ENCODE measurements at places on chromosomes 5 and 9.

- no peak for DNase-seq
Measured at GRCh38 chr5:11329679-11330078, 568.6 kb upstream of the DAP start.

GRCh38 chr9:133122935-133123611, 2.0 kb upstream of the RALGDS start:
- no peak for DNase-seq

GRCh38 chr9:2907411-2907810, 63.5 kb upstream of the PUM3 start:
- DNase-seq, result no peak

- no peak for DNase-seq
Measured at GRCh38 chr5:66952153-66952552, 244.4 kb downstream of the CD180 start.

- no peak for DNase-seq
Measured at GRCh38 chr9:83744206-83744605, 36.4 kb upstream of the UBQLN1 start.

DNA sequence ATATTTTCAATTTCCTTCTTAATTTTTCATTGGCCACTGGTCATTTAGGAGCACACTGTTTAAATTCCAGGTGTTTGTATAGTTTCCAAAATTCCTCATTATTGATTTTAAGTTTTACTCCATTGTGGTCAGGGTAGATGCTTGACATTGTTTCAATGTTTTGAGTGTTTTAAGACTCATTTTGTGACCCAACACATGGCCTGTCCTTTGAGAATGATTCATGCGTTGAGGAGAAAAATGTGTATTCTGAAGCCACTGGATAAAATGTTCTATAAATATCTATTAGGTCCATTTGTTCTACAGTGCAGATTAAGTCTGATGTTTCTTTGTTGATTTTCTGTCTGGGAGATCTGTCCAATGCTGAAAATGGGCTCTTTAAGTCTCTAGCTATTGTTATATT, 24.4 kb upstream of the FNIP1 start:
- no peak for DNase-seq

GRCh38 chr5:171869956-171870355, 84.3 kb downstream of the SMIM23 start:
- no peak for DNase-seq

DNA sequence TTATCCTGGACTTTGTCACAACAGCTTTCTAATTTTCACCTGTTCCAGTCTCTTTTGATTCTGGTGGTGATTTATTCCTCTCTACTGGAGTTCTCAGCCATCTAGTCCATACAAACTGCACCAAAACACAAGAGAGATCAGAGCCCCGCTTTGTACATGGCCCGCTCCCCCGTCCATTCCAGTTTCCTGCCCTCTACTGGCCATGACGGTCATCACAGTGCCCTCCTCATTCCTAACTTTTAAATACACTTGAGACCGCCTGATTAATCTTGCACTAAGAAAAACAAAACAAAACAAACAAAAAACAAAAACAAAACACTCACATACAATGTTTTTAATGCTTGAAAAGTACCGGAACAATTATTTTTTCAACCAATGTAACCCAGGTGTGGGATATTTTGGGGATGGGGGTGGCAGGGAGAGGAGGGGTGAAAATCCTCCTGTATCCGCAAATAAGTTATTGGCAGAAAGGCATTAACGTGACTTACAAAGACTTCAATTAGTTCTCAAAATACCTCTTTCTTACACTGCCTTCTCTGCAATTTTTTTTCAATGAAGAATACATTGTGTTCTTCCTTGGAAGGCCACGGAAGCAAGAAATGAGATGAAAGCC, 84.8 kb upstream of the PAM start:
- DNase-seq, result no peak

- DNase-seq, result no peak
Measured at GRCh38 chr5:176535664-176536131, 1.5 kb downstream of the RNF44 start.

DNA sequence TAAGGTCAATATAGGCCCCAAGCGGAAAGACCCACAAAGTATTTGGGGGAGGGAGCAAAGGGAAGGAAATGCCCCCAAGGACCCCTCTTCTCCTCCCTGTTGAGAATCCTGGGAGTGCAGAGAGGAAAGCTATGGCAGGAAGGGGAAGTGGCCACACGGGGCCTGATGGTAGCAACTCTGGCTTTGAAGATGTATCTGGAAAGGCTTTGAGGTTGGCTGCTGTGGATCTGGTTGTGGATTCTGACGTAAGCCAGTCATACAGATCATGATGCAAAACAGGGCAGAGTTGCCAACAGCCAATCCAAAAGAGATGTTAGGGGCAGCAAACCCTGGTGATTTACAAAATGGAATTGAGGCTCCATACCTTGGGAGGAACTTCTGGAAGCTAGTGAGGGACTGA, 108.8 kb downstream of the PRKACG start:
- no peak for DNase-seq

- DNase-seq, result no peak
Measured at GRCh38 chr5:93179466-93179865, 401.6 kb downstream of the NR2F1-AS1 start.

DNA sequence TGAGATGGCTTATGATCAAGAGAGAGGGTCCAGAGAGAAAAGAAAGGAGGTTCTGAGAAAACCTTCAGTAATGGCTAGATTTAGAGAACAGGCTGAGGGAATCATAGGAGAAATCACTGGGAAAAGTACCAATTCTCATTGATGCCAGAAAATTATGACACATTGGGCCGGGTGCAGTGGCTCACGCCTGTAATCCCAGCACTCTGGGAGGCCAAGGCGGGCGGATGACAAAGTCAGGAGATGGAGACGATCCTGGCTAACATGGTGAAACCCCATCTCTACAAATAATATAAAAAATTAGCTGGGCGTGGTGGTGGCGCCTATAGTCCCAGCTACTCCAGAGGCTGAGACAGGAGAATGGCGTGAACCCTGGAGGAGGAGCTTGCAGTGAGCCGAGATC, 29.5 kb upstream of the PLIN2 start:
- DNase-seq, result no peak

- DNase-seq, result no peak
Measured at GRCh38 chr5:34538026-34538672, 118.0 kb upstream of the RAI14 start.

- no peak for DNase-seq
Measured at GRCh38 chr5:5340206-5340729, 82.2 kb upstream of the ICE1 start.

DNA sequence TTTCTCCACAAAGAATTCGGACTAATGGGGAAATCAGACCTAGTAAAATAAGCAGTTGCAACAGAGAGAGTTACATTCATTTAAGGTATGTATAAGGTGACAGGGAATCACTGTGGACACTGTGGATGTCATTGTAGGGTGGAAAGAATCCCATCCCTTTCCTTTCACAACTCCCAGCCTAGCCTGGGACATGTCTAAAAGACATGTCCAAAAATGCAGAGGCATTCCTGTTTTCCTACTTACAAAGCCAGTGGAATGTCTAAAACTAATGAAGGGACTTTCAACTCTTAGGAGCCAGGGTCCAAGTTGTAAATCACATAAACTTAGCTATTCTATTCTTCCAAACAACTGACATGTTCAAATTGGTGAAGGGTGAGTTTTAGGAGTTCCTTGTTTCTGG, 511.0 kb downstream of the PRELID2 start:
- no peak for DNase-seq

DNA sequence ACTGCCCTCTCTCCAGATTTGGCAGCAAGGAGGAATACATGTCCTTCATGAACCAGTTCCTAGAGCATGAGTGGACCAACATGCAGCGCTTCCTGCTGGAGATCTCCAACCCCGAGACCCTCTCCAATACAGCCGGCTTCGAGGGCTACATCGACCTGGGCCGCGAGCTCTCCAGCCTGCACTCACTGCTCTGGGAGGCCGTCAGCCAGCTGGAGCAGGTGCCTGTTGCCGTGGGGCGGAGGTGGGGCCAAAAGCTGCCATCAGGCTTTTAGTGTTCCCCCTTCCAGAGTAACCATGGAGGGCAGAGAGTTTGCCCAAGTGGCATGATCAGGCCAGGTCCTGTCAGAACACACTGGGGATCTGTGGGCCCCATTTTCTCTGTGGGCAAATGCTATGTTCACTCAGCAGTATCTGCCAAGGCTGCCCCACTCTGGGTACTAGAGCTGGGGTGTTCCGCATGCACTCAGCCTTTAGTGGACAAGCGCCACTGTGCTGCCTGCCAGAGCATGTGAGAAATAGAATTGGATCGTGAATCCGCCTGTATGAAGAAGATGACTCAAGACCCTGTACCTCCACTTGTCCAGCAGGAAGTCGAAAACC, 117.1 kb downstream of the DAB2IP start:
- DNase-seq, result no peak

GRCh38 chr5:78509884-78510769, 138.4 kb downstream of the LHFPL2 start:
- DNase-seq, result no peak

DNA sequence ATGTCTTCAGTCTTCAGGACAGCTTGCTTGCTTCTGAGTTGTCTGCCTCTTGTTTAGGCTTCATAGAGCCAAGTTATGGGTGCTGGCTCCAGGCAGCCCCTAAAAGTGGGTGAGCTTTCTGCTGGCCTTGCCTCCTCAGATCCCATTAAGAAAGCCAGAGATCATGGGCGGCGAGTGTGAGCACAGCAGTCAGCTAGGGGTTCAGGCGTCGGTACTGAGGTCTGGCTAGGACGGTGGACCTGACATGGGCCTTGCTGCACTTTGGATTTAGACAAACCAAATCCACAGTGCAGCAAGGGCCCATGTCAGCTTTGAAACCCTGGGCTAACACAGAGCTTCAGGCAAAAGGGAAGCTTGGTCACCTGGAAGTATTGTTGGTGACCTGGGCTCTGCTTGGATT, 17.6 kb downstream of the PSAT1 start:
- no peak for DNase-seq

All from stimulated activated CD4-positive, alpha-beta T cell treated with anti-CD3 and anti-CD28 coated beads, TNF-alpha, amount 100 ng/mL, for 1 hour (primary cell).